ENCODE measurements at places on chromosomes 2 and 18.

- no peak for DNase-seq
These were observed 776 bp downstream of the EMILIN2 start for GRCh38 chr18:2847317-2848246.

DNA sequence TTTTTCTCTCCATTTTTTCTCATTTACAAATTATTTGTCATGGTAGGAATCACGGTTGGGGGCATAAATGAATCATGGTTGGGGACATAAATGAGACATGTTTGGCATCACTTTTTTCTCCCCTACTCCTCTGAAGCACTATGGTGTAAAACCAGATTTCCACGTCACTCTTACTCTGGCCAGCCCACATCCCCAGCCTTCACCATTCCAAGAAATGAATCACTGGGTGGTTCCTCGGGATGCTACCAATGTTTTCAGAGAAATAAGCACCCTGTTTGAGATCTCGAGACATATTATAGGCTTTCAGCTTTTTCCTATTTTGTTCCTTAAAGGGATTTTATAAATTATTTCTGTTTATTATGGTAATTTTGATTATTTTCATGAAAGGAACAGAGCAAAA lies 155.0 kb upstream of the SLC8A1 start:
- DNase-seq = no peak

DNA sequence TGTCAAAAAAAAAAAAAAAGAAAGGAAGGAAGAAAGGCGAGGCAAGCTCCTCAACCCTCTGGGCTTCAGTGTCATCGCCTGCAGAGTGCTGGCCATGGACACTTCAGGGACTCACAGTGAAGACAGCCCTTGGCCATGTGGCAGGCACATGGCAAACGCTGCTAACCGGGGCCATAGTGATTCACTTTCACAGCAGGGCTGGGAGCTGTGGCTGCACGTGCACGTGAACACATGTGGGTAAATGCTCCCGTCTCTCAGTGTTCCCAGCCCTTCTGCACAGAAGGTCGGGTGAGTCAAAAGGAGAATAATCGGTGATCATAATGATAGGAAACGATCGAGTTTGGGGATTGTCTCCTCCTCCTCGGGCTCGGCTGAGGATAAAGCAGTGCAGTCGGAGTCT lies 46.1 kb upstream of the UBE2F start:
- no peak for DNase-seq

DNA sequence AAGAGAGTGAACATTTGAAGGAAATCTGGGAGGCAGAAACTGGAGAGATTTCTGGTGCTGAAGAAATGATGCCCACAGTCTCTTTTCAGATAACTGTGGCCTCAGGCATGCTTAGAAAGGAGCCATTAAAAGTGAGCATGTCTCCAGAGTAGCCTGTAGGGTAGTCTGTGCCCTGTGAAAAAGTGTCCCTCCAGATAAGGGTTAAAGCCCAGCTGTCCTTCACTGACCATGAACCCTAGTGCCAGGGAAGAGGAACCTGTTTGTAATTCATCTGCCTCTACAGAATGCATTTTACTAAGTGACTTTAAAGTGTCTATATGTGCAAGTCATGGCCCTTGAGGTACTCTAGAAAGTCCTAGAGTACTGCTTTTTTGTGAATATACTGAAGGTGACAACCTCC lies 30.5 kb upstream of the EHBP1 start:
- DNase-seq = no peak

DNA sequence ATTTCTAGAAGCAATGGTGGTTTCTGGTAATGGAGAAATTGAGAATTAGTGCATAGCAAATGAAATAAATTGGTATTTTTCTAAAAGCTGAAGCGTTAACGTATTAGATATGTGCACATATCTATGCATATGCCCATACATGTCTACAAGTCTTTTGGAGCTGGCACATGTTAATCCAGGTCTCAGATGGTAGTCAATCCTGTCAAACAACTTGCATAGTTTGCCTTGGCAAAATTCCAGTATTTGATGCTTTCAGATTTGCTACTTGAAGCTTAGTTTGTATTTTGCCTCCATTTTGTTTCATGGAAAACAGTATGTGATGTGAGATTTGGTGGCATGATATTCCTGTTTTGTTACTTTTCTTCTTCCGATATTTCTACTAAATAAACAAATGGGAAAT lies 304.6 kb downstream of the PARD3B start:
- peak; percentile 72 for DNase-seq
